ENCODE measurements at places on chromosomes 2 and 18.
A peak's percentile ranks its signal among the peaks of the same experiment; 100 is the strongest.

- DNase-seq = no peak
Observed at GRCh38 chr2:137249463-137250130, 484.3 kb downstream of the THSD7B start.

DNA sequence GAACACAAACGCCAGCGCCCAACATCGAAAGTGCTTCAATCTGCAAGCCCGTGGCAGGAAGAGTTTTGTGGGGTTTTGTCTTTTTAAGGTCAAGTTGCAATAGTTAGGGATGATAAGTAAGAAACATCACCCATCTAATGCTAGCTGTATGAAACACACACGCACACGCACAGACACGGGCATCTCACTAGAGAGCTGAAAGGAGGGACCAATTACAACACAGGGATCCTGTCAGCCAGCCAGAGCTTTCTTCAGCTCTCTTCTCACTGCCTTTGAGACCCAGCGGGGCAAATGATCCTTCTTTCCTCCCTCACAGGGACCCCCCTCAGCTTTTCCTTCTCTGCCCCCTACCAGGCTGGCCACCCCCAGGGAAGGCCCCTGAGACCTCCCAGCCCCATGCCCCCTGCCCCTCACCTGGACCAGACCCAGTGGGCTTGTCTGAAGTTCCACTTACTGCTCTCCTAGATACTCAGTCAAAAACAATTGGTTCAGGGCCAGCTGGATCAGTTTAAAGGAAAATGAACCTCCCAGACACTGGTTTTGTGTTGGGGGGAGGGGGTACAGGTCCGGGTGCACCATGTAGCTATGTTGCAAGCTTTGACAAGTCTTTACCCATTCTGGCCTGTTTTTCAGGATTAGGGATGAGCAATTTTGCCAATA, 17.9 kb downstream of the CYP26B1 start:
- DNase-seq = no peak

GRCh38 chr2:146388757-146389156, 1456.1 kb upstream of the ACVR2A start:
- DNase-seq = no peak

- no peak for DNase-seq
Observed at GRCh38 chr2:69561101-69561500, 82.4 kb downstream of the AAK1 start.

DNA sequence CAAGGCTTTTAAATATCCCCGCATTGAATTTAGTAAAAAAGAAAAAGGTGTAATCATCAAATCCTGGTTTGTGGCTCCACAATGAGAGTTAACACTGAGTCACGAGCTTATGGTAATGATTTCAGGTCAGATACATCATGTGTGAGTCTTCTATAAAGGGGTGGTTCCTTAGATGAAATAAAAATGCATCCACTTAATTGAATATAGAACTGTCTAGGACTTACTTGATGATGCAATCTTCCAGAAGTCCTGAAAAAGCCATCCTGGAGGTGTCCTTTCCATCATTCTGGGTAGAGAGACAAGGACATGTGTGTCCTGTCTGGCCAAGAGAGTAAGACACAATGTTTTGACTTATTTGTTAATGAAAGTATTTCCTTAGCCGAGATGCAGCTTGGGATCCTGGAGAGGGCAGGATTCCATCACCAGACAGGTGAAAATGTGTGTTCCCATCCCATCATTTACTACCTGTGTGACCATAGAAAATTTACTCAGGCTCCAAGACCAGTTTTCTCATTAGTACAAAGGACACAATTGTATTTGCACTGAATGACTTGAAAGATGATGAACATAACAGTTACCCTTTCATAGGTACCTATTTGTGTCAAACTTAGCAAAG, 1539.8 kb upstream of the PIK3C3 start:
- no peak for DNase-seq

DNA sequence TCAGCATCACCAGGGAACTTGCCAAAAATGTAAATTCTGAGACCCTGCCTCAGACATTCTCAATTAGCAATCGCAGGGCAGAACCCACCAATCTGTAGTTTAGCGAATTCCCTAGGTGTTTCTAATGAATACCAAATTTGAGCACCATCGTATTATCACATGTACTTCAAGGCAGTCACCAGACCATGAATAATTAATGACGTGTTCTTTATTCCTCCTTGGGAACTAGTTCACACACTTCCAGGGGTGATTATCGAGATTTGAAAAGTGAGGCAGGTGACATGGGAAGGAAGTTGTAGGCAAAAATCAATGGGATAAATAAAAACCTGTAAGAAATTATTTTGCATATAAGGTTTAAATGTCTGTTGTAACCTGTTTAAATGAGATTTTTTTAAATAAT, 102.5 kb upstream of the CRIM1 start:
- no peak for DNase-seq

GRCh38 chr18:7000484-7001096, 117.0 kb downstream of the LAMA1 start:
- no peak for DNase-seq

- no peak for DNase-seq
Observed at GRCh38 chr2:33242845-33243244, 233.6 kb upstream of the RASGRP3 start.

DNA sequence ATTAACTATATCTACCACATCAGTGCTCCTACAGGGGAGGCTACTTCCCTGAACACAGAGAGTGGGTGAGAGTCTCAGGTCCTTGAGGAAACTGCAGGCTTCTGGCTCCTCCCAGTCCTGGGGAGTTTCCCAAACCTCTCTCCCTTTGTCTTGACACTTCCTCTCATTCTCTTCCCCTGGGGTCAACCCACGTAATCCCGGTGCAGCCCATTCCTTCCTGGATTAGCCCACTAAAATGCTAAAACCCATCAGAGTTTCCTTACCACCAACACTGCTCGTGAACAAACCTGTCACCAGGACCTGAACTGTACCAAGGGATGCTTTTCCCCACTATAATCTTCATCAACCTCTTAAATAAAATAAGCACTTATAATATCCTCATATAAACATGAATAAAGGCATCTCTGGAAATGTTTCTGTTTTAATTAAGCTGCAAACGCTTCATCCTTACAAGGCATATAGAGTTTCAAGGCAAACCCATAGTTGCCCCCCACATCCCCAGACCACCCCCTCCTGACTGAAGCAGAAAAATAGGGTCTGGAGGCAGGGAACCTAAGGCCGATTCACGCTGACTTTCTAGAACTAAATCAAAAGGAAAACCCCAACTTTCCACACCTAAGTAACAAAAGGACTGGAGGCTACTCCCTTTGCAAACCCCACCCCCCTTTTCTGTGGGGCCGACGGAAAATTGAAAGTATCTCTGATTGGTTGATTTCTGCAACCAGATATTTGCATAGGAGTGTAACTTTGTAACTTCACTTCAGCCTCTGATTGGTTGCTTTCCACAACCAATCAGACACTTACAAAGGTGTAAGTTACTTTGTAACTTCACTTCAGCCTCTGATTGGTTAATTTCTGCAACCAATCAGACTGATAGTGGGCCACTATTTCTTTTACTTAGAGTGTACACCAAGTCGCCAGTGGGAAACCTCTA, 19.0 kb downstream of the TMSB10 start:
- no peak for DNase-seq

DNA sequence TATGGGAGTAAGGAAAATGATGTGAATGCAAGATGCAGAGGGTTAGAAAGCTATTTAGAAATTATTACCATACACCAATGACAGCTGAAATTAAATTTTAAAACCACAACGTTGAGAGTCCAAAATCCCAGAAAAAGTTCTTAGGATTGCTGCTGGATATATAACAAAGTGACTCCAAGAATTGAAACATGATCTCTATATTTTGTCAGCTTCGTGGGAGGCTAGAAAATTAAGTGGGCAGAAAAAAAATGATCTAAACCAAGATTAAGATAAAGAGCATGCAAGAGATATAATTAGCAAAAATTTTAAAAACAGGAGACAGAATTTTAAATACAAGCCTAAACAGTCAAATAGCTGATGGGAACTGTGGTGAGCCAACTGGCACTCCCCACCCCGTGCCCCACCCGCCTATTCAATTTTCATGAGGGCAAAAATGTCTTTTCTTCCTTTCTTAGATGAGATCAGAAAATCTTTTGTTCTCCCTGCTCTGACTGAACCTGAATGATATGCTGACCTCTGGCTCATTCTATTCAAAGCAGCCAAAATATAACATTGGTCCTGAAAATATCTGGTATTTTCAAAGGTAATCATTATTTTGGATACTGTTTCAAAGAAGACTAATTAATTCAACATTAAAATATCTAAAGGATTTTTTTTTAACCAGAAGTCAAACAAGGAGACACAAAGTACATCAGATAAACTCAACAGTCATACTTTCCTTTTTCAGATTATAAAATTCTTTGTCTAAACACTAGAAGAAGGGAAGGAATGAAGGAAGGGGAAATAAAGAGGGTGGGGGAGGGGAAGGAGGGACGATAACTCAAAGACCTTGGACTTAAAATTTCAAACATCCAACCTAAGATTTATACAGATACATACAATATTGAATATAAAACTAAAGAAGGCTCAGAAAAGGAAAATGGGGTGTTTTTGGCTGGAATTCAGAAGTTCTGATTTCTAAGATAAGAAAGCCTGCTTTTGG, 12.2 kb downstream of the KANSL3 start:
- no peak for DNase-seq

DNA sequence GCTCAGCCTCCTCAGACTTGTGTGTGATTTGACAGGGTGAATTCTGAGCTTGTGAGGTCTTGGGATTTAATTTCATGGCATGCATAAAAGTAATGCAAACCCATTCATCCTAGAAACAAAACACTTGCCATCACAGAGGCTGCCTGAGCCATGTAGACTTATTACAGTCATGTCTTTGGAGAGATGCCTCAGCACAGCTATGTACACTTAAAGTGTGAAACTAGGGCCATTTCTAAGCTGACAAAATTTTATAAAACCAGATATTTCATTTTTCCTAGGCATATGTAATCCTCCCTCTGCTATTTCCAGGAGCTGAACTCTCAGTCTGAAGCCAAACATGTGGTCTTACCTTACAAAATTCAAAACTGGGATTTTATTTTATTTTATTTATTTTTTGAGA, 322.2 kb upstream of the SPHKAP start:
- no peak for DNase-seq

GRCh38 chr18:60499675-60500074, 127.1 kb upstream of the MC4R start:
- DNase-seq = no peak

DNA sequence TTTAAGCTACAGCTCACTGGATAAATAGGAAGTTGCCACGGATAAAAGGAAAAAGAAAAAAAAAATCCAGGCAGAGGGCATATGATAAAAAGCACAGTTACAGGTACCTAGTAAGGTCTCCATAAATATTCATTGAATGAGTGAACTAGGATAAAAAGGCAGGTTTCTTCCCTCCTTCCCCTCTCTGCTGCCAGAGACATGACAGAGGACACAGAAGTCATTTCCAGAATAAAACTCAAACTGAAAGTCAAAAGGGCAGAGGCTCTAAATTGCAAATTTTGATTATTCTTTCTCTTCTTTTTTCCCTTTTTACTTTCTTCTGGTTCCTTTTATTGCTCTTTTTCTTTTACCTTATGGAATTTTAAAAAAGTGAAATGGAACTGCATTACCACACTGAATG, 7.7 kb downstream of the CD302 start:
- no peak for DNase-seq

DNA sequence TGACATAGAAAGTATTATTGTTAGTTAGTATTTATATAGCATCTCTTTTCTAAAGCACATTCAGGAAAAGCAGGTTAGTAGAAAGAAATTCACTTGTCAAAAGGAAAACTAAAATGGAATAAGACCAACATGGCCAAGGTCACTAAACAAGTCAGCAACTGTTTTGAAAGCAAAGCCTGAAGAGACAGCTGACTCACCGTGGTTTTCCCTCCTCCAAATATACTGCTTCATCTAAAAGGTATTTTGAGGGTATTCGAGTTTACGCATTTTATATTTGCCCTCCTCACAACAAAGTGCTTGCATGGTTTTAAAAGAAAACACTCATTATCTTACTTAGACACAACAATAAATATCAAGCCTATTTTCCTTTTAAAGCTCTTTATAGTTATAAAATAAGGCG, 24.0 kb downstream of the ZNF385B start:
- DNase-seq = peak; percentile 7

- DNase-seq = no peak
Observed at GRCh38 chr2:128530025-128530573, 211.4 kb upstream of the HS6ST1 start.

DNA sequence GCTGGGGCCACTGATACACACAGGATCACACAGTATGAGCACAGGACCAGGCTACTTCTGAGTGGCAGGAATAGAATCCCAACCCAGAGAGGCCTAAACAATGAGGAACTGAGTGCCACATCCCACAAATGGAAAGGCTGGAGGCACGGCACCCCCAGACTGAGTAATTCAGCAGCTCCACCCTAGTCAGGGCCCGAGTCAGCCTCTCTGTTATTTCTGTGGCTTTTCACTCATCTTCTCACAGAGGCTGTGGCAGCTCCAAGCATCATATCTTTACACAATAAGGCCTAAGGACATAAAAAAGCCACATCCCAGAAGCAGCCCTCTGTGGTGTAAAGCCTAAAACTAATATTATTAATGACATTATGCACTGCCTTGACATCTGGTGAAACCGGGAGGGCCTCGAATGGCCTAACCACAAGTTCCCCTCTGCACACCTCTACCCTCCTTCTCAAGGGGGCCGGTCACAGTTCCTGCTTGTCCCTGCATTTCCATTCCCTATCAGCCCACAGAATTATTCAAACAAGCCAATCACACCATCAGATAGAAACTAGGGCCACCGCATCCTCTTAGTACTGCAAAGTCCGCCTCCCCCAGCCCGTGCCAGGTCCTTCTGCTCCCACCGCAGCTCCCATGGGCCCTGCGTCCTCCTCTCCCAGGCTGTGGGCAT, 12.5 kb upstream of the MAL start:
- no peak for DNase-seq

- no peak for DNase-seq
Observed at GRCh38 chr2:58620896-58621295, 379.8 kb upstream of the FANCL start.

All from brain pericyte (primary cell).